ENCODE measurements at places on chromosomes 4 and X.

GRCh38 chrX:49191574-49192011 lies 5.4 kb upstream of the PRICKLE3 start:
- DNase-seq: no peak

DNA sequence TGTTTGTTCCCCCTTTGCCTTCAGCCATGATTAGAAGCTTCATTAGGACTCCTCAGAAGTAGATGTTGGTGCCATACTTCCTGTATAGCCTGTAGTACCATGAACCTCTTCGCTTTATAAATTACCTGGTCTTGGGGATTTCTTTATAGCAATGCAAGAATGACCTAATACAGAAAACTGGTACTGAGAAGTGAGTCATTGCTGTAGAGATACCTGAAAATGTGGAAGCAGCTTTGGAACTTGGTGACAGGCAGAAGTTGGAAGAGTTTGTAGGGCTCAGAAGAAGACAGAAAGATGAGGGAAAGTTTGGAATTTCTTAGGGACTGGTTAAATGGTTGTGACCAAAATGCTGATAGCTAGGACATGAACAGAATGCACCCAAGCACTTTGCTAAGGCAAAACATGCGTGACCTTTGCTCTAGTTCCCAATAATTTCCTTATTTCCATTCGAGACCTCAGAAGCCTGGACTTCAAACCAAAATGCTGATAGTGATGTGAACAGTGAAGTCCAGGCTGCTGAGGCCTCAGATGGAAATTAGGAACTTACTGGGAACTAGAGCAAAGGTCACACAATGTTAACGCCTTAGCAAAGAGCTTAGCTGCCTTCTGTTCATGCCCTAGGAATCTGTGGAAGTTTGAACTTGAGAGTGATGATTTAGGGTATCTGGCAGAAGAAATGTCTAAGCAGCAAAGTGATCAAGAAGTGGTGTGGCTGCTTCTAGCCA lies 3.0 kb upstream of the USP46 start:
- DNase-seq: no peak

DNA sequence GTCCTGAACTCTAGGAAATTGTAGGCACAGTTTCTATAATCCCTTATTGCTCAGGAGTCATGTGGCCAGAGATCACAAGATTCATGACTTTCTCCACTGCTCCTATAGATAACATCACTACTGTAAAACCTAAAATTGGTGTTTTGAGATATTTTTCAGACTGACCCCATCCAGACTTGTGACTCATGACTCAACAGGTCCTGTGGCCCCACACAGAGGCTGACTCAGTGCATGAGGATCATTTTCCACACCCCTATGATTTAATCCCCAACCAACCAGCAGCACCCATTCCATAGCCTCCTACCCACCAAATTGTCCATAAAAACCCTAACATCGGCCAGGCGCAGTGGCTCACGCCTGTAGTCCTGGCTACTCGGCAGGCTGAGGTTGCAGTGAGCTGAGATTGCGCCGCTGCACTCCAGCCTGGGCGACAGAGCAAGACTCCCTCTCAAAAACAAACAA lies 13.2 kb upstream of the XIAP start:
- DNase-seq: no peak

- DNase-seq: no peak
These were observed 4.6 kb downstream of the RAB33A start for GRCh38 chrX:130176354-130176776.

- DNase-seq: no peak
These were observed 806.8 kb downstream of the PCDH19 start for GRCh38 chrX:99603091-99603814.

DNA sequence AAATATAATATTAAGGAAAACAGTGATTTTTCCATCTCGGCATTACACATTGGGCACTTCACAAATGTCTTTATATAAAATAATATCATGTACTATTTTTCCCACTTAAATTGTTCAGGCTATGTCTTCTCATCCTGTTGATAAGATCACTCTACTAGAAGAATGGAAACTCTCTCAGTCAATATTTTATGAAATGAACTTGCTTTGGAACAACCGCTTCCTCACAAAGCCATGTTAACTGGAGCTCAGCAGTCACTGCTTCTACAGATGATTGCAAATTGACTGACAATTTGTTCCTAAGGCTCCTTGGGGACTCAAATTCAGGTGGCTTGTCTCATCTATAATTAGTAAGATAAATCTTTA lies 127.5 kb upstream of the CBR4 start:
- no peak for DNase-seq

- DNase-seq: no peak
These were observed 24.3 kb downstream of the TMEM255A start for GRCh38 chrX:120286733-120287512.

GRCh38 chr4:118991686-118992085 lies 103.0 kb downstream of the SYNPO2 start:
- DNase-seq: no peak

GRCh38 chr4:94256828-94257227 lies 49.2 kb downstream of the SMARCAD1 start:
- no peak for DNase-seq

- no peak for DNase-seq
These were observed 354.7 kb downstream of the STIM2 start for GRCh38 chr4:27215220-27215826.

- DNase-seq: peak; percentile 0
These were observed 160.4 kb upstream of the GPR101 start for GRCh38 chrX:137194164-137194563.

DNA sequence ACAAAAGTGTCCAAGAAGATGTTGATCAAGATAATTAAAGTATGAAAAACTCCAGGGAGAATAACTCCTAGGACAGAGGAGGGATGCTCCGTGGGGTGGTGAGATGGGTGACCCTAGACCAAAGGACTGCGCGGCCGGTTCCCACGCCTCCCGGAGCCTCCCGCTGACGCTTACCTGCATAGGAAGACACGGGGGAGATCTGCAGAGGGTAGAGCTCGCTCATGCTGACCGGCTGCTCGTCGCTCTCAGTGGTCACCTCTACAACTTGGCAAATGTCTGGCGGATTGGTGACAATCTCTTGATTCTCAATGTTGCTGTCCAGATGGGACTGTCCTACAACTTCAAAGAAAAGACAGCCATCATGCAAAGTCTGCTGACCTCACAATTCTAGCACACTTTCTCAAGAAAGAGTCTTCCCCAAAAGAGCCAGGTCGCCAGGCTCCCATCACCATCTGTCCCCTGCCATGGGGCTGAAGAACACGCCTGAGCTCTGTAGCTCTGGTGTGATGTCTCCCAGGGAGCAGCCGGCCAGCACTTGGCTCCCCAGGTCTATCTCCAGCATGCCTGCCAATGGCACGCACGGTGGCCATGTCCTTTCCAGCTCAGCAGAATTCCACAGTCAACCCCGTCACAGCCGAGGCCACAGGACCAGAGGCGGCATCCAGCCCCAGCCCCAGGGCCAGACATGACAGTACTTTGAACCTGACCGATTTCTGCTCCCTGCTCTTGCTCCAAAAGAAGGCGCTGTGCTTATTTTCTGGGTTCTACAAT lies 75.4 kb downstream of the IRF2 start:
- DNase-seq: no peak

GRCh38 chrX:100946299-100946927 lies 17.7 kb upstream of the XKRX start:
- no peak for DNase-seq

- DNase-seq: no peak
These were observed 197.7 kb downstream of the SPATA18 start for GRCh38 chr4:52248820-52249219.

- no peak for DNase-seq
These were observed 1104.2 kb upstream of the IGFBP7 start for GRCh38 chr4:58214376-58214775.

DNA sequence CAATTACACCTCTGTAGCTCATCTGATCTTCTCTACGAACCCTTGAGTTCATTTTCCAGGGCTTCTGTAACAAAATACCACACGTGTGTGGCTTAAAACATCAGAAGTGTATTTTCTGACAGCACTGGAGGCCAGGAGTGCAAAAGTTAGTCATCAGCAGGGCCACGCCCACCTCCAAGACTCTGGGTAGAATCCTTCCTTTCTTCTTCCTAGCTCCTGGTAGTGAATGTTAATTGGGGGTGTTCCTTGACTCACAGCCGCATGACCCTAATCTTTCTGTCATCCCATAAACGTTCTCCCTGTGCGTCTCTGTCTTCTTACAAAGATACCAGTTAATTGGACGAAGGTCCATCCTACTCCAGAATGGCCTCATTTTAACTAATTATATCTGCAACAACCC lies 115.0 kb downstream of the TRIML1 start:
- DNase-seq: no peak

GRCh38 chr4:77579406-77580076 lies 26.1 kb upstream of the CXCL13 start:
- no peak for DNase-seq

DNA sequence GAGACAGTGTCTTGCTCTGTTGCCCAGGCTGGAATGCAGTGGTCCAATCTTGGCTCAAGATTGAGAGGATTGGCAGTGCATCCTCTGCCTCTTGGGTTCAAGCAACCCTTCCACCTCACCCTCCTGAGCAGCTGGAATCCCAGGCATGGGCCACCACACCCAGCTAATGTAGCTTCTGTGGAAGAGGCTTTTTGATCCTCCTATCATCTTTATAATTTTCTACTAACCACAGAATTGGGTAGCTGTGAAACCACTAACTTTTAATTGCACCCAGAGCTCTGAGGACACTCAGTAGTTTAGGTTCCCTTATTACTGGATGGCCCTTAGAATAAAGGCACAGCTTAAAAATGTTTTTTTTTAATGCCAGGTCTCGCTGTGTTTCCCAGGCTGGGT lies 8.9 kb upstream of the AGA start:
- DNase-seq: no peak

- no peak for DNase-seq
These were observed 40.9 kb upstream of the HMX1 start for GRCh38 chr4:8912506-8912905.

GRCh38 chr4:179278647-179279046 lies 1836.4 kb upstream of the AGA start:
- DNase-seq: no peak

- DNase-seq: peak; percentile 4
These were observed 5.6 kb upstream of the CT45A1 start for GRCh38 chrX:135707880-135708279.

GRCh38 chr4:8306511-8307021 lies 37.0 kb downstream of the HTRA3 start:
- no peak for DNase-seq

DNA sequence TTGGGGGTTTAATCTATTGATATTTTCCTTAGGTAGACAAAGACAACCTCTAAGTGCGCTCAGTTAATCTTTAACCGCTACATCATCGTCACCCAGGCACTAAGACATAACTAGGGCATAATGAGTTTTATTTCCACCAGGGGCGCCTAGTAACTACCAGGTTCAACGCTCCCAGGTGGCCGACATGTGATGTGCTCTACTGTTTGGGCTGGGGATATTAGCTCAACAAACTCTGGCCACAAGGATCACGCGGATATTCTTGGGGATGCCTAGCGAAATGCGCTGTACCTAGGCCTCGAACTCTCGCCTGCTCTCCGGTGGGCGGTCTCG lies 915 bp upstream of the RAB33B start:
- DNase-seq: peak; percentile 13

DNA sequence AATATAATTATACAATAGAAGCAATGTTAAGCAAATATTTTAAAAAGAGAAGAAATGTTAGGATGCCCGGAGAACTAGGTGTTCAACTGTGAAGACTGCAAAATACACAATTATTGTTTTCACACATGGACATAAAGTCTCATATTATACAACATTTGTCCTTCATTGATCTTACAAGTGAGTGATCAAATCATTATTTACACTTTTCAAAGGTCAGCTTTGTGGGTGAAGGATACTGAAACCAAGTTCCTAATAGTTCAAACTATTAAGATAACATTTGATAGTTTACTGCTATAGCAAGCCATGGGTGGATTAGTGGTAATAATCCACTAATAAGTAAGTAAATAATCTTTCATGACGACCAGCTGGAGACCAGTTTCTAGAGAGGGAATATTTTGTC lies 23.3 kb downstream of the CTSO start:
- no peak for DNase-seq

- no peak for DNase-seq
These were observed 53.8 kb upstream of the GPR78 start for GRCh38 chr4:8526363-8526855.

DNA sequence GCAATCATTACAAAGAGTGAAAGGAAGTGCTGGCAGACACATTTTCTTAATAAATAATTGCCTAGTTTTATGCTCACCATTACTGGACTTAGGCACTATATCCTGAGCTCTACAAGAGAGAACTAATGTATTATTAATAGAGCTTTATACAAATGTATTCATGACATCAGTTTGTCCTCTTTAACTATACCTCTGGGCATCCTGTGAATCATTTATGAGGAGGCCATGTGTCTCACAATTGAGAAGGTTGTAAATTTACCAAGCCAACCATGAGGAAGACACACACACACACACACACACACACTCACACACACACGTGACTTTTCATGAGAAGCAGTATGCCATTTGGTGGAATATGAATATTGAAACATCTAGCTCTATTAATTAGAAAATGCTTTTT lies 728.2 kb downstream of the ARAP2 start:
- DNase-seq: no peak

- DNase-seq: no peak
These were observed 28.5 kb upstream of the FGF5 start for GRCh38 chr4:80237992-80238391.

DNA sequence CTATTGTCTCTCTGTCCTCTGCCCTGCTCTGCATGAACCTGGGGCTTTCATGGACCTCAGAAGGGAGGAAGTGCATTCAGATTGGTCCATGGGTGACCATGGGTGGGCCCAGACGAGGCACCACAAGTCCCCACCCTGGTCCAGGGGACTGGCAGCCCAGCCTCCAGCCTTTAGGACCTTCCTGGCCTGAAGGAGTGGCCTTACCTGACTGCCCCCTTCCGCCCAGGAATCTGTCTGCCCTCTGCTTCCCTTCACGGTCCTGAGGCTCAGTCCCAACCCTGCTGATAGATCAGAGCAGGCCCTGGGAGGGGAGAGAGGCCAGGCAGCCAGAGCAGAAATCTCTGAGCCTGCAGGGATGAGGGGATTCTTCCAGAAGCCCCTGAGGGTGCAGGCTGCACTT lies 455.4 kb downstream of the PCDH18 start:
- no peak for DNase-seq

DNA sequence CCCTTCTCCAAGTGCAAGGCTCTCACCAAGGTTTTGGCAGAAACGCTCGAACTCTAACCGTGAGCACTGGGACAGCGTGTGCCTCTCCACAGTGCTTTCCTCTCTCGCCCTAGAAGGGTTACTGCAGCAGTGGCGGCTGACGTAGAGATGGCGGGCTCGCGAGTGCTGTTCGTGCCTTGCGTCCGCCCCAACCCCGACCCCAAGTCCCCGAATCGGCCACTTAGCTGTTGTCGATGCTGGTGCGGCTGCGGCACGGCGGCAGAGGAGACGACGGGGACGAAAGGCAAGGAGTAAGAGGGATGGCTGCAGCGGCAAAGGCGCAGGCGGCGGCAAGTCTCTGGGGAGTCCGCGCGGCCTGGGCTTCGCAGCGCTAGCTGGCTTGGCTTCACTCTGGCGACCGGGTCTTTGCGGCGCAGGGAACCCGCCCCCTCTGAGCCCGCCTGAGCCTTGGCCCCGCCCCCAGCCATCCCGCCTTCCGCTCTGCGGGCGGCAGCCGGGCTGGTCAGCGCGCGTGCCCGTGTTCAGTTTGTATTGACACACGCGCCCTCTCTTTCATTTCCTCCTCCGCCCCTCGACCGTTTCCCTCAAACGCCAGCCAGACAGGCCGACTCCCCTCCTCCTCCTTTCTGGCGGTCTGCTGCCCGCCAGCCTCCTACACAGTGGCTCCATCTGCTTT lies at the start of gene SPIN4:
Gene SPIN4 (minus strand): TSS at position 392 of the 676 bp plus-strand sequence. CDS start 513 bp downstream, outside the sequence.
- DNase-seq: peak; percentile 17

All from stimulated activated CD4-positive, alpha-beta T cell treated with anti-CD3 and anti-CD28 coated beads, Interleukin-1b, Interleukin-23, amount 100 ng/mL, for 1 hour (primary cell).